Kidney (tissue), 22 donors: ENCODE measurements at places on chromosomes 2 and 18. TPM values are rescaled to one million over a fixed set of nuclear protein-coding genes. Genes with fewer than 3 reads are reported as not detected.

DNA sequence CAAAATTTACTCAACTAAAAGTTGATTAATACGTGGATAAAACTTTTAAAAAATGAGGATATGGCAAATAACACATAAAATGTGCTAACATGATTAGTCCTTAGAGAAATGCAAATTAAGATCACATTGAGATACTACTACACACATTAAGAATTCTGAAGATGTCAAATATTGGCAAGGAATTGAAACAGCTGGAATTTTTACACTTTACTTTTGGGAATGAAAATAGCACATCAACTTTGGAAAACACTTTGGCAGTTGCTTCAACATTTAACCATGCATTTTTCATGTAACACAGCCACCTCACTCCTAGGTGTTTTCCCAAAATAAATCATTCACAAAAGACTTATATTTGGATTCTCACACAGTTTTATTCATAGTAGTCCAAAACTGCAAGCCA lies 687.9 kb upstream of the SETBP1 start:
- no peak for DNase-seq

- DNase-seq, result no peak
Observed at GRCh38 chr18:41265047-41265446, 690.0 kb upstream of the PIK3C3 start.

- DNase-seq, result peak; percentile 12
Observed at GRCh38 chr2:239791526-239792404, 233.4 kb downstream of the NDUFA10 start.

DNA sequence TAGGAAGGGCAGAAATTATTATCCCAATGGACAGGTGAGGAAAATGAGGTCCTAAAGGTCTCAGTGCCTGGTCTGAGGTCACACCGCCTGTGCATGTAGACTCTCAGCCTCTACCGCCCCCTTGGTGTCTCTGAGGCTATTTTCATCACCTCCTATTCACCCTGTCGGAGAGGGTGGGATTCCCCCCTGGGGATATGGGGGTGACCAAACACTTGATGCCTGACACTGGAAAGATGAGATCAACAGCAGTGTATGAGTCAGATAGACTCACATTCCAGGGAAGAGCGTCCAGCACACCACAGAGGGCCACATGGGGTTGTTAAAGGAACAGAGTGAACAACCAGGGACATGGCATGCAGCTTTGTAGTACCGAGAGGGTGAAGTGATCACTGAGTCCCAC lies 199.7 kb downstream of the SMAD2 start:
- DNase-seq, result no peak

DNA sequence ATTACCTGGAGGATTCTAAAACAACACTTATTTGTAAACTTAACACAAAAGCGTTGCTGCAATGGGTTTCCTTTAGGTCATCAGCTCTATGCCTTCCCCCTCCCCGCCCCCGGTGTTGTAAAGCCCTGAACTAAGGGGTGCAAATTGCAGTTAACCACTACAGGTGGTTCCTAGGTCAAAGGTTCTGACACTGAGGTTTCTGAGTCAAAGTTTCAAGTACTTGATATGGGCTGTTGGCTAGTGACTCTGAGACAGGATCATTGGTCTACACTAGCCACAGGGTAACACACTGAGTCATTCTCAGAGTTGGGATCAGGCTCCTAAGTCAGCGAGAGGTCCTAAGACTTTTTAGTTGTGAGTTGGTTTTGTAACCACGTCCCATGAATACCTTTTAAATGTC lies 15.4 kb downstream of the IL1B start:
- no peak for DNase-seq

GRCh38 chr18:24011123-24011917 lies 3.2 kb upstream of the TTC39C start:
- DNase-seq, result no peak

DNA sequence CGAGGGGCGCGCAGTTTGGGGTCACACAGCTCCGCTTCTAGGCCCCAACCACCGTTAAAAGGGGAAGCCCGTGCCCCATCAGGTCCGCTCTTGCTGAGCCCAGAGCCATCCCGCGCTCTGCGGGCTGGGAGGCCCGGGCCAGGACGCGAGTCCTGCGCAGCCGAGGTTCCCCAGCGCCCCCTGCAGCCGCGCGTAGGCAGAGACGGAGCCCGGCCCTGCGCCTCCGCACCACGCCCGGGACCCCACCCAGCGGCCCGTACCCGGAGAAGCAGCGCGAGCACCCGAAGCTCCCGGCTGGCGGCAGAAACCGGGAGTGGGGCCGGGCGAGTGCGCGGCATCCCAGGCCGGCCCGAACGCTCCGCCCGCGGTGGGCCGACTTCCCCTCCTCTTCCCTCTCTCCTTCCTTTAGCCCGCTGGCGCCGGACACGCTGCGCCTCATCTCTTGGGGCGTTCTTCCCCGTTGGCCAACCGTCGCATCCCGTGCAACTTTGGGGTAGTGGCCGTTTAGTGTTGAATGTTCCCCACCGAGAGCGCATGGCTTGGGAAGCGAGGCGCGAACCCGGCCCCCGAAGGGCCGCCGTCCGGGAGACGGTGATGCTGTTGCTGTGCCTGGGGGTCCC lies at the start of gene ITGA4:
TSS of gene ITGA4 (plus strand) at position 266 of the 620 bp plus-strand sequence. CDS start at position 535, 269 bp downstream.
- DNase-seq, result peak; percentile 90

DNA sequence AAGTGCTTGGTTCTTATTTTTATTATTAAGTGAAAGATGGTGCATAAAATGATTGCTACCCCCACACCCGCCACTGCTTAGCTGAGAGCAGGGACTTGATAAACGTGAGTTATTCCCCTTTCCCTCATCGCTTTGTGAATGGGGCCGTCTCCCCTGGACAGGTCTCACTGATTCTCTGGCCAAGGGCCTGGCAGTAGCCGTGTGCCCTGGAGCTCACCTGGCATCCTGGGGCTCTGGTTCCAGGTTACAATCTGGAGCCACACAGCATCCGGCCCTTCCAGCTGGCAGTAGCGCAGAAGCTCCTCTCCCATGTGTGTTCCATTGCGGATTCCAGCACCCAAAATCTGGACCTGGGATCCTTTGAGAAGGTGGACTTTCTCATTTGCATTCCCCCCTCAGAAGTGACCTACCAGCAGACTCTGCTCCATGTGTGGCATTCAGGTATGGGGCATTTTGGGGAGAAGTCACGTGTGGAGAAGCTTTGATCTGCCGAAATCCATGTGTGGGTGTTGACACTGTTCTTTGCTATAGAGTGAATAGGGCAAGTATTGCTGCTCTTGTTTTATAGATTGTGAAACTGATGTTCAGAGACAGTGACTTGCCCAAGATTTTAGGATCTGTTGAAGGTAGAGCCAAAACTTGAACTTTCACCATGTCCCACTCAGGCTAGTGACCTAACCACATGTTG lies 63.8 kb downstream of the GREB1 start:
- no peak for DNase-seq

Gene ALPP
- not detected for polyA plus RNA-seq

Gene PROC
- 51.0 TPM for polyA plus RNA-seq

Gene STON1
- 5.8 TPM for polyA plus RNA-seq

Gene DSC1
- not detected for polyA plus RNA-seq
